ENCODE measurements at places on chromosomes 16 and 17. TPM values are rescaled to one million over a fixed set of nuclear protein-coding genes. Genes with fewer than 3 reads are reported as not detected.

DNA sequence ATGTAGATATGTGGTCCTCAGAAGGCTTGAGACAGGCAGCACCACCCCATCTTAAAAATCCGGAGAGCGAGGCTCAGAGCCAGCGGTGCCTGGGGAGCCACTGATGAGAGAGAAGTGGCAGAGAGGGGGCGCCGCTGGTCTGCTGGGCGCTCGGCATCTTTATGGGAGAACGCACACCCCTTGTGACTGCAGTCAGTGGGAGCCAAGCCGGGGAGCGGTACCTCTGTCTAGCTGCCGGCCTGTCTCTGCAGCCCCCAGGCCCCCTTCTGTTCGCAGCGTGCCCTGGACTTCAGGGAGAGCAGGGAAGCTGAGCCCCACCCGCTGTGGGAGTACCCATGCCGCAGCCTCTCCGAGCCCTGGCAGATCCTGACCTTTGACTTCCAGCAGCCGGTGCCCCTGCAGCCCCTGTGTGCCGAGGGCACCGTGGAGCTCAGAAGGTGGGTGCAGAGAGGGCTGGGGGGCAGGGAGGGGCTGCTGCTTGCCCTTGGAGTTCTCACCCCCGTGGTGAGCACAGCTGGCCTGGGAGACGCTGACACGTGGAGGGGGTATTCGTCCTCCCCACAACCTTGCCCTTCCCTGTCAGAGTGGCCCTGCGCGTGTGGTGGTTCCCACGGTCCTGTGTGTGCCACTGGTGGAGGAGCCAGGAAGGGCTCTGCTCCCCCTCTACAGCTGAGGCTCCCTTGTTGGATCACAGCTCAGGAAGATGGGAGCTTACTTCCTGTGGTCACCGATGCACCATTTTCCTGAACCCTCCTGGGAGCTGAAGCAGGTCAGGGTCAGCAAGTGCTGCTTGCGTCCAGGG, 44.8 kb downstream of the PRMT7 start:
- no peak for DNase-seq

DNA sequence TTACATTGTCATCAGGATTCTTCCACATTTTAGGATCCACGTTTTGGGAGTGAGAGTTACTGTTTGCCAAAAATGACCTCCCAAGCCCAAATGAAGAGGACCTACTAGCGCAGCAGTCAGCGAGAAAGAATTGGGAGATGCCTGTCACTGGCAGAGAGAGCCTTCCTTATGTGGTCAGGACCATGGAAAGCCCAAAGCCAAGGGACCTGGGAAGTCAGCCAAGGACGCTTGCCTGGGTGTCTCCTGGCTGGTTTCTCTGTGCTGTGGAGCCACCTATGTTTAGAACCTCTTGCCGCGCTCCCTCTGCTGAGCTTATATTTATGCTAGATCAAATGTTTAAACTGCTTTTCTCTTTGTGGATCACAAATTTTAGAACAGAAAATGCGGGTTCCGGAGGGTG, 24.9 kb upstream of the RHBDL3 start:
- no peak for DNase-seq

DNA sequence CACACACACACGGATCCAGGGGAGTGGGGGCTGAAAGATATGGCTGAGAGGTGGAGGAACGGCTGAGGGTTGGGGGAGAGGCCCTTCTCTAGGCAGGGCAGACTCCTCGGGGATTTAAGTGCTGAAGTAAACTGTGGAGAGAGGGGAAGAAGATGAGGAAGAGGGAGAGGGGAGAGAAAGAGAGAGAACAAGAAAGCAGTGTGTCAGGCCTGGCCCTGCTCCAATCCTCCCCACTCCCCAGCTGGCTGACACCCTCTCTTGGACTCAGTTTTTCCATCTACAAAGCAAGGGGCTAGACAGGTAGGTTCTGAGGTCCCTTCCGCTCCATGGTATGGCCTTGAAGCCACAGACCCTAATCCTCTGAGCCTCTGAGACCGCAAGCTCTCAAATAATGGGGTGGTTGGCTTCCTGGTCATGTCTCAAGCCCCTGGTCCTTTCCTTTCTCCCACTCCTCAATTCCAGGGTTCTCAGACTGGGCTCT, 2.0 kb downstream of the VAMP2 start:
- DNase-seq: no peak

- DNase-seq: no peak
Observed at GRCh38 chr17:30237296-30238002, 2.0 kb upstream of the SLC6A4 start.

DNA sequence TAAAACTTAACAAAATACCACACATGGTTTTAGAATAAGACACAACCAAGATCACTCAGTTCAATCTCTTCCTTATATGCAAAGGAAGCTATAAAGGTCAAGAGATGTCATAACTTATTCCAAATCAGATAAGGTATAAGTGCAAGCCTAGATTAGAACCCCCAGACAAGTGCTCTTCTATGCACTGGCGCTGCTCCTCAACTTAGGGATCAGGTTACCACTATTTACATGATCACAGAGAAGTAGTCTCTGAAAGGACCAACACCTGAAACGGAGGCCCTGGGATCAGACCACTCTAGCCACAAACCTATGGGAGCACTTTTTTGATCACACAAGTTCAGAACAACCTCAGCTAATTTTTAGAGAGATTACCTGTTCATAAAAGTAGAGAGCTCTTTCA, 16.6 kb downstream of the COPS3 start:
- no peak for DNase-seq

GRCh38 chr17:35984140-35984539, 2.4 kb downstream of the CCL14 start:
- no peak for DNase-seq

DNA sequence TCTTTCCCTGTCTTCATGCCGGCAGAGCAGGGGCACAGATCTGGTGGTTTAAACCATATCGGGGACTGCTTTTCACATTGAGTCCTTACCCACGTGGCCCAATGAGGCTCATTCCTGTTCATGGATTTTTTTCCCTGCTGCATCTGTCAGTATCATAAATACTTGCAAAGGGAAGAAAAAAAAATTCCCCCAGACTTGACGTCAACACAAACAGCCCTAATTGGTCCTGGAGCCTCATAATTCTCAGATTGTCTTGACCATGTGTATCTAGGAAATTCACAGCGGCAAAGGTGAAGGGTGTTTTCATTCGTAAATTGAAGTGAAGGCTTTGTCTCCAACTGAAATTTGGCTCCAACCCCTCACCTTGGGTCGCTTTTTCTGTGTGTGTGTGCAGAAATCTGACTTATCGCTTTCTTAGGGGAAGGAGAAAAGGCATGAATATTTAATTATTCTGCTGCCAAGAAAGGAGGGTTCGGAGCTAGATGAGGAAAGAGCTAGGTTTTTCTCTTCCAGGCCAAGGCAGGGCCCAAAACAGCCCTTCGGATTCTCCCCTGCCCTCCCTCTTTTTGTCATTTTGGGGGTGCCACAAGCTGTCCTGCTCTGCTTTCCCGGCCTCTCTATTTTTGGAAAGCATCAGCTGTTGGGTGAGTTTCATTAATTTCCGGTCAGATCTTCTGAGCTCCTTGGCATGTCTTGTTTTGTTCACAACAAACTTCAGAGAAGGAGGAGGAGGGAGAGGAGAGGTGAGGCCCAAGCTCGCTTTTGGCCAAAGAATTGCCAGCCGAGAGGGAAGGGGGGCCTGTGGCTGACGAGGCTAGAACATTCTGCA, 17.8 kb upstream of the CIBAR2 start:
- no peak for DNase-seq

GRCh38 chr17:56292578-56292977, 139.3 kb downstream of the ANKFN1 start:
- no peak for DNase-seq

- no peak for DNase-seq
Observed at GRCh38 chr16:57770361-57770760, 31.9 kb downstream of the KIFC3 start.

DNA sequence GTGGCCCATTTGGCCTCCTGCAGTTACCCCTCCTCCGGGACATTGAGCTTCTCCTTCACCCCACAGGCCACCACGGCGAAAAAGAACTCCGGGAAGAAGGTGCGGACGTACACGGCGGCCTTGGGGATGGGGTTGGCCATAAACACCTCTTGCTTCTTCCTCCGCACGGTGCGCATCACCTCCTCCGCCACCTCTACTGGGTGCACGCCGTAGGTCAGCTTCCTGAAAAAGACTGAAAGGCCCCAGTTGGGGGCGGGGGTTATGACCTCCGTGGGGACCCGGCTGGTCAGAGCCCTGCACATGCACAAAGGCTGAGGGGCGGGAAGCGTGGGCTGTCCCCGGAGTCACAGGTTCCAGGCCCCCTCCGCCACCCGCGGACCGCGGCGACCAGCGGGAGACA, 19.9 kb downstream of the DHRS7C start:
- DNase-seq: no peak

DNA sequence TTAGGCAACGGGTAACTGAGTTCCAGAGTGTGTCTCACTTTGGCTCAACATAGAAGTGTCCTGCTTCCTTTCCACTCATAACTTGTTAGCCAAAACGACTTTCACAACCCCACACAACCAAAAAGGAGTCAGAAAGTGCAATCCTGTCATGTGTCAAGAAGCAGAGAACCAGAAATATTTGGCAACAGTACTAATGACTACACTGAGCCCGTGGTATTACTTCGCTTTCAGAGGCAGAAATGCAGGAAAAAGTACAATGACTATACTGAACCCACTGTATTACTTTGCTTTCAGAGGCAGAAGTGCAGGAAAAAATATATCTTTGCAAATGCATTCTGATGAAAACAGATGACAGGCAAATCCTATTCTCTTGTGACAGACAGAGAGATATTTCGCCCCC, 484.6 kb downstream of the KIF2B start:
- DNase-seq: no peak

- DNase-seq: no peak
Observed at GRCh38 chr16:54882556-54882955, 48.1 kb upstream of the IRX5 start.

DNA sequence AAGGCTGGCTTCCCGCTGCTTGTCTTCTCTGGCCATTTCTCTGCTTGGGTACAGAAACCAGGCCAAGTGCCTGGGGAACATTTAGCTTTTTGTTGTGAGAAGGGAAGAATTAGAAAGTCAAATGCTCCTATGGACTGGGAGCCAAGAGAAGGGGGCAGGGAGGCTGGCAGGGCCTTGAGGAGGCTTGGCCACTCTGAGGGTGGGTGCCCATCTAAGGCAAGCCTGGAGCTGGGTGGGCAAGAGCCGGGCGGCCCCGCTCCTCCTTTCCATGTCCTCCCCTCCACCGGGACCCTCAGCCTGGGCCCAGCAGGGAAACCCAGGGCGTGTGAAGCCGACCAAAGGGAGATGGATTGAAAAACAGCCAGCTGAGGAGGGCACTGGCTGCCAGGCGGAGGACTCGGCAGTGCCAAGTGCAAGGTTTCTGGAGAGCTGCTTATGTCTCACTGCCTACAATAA, 69.4 kb downstream of the NTN1 start:
- DNase-seq: no peak

GRCh38 chr17:74108126-74108705, 95.3 kb upstream of the RPL38 start:
- no peak for DNase-seq

DNA sequence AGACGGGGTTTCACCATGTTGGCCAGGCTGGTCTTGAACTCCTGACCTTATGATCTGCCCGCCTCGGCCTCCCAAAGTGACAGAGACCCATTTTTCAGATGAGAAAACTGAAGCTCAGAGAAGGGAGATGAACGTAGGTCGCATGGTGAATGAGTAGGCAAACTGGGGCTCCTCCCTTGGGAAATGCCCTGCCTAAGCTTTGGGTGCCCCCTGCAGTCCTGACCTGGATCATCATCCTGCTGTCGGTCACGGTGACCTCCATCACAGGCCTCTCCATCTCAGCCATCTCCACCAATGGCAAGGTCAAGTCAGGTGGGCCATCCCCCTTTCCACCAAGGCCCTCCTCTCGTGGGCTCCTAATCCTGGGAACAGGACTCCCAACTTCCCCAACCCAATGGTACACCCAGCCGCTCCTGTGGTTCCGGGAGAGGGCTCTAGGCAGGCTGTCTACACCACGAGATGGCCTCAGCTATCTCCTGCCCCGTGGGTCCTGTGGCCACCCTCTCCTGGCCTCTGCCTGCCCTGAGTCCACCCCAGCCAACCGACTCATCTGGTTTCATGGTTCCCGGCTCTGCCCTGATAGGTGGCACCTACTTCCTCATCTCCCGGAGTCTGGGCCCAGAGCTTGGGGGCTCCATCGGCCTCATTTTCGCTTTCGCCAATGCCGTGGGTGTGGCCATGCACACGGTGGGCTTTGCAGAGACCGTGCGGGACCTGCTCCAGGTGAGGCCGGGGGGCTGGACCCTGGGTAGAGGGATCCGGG, 4.7 kb downstream of the SLC12A3 start:
- DNase-seq: no peak

DNA sequence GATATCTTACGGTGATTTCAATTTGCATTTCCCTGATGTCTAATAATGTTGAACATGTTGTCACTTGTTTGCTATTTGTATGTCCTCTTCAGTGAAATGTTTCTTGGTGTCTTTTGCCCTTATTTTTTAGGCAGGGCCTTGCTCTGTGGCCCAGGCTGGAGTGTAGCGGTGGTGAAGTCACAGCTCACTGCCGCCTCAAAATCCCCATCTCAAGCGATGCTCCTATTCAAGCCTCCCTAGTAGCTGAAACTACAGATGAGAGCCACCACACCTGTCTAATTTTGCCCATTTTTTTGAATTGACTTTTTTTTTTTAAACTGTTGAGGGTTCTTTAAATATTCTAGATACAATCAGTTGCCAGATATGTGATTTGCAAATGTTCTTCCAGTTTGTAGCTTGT, 8.3 kb downstream of the UBE2G1 start:
- no peak for DNase-seq

DNA sequence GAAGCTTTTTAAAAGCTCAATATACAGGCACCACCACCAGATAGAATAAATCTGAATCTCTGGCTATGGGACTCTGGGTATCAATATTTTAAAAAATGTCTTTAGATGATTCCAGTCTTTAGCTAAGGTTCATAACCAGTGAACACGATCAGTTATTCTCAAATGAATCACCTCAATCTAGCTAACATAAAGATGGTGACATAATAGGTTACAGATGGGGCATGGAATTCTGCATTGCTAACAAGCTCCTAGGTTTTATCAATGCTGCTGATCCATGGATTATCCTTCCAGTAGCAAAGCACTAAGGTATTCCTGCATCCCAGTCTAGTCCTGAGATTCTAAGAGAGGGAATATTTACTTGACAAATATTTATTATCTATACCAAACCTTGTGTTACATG, 415.5 kb upstream of the CDH11 start:
- DNase-seq: no peak

DNA sequence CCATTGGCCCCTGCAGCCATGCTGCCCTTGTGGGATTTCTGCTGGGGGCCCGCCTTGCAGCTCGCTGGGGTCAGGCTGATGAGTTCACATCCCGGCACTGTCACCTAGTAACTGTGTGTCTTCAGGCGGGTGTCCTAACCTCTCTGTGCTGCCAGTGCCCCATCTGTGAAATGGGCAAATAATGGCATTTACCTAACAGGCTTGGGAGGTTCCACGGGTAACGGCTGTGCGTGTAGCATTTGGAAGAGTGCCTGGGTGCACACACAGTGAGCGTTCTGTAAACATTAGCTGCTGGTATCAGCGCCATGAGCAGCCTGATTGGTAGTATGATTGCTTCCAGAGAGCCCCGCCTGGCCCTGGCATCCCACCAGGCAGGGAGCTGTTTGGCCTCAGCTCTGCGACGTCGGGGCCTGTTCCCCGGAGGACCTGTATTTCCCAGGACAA, 167.3 kb upstream of the GSE1 start:
- DNase-seq: no peak

GRCh38 chr17:6641247-6641863, 495 bp downstream of the TXNDC17 start:
- DNase-seq: no peak

Gene CDRT15L2
- polyA plus RNA-seq: not detected

Gene UBTF
- 99.8 TPM for polyA plus RNA-seq

Gene TP53TG3F
- polyA plus RNA-seq: not detected

Gene AIPL1
- not detected for polyA plus RNA-seq

Gene EXOC3L1
- polyA plus RNA-seq: 7.6 TPM

Gene CLEC19A
- not detected for polyA plus RNA-seq

Gene KRT24
- polyA plus RNA-seq: not detected

Gene RAMP2
- polyA plus RNA-seq: 188 TPM

Gene GJD3
- 0.70 TPM for polyA plus RNA-seq
